ENCODE measurements at places on chromosomes 2 and 18.

DNA sequence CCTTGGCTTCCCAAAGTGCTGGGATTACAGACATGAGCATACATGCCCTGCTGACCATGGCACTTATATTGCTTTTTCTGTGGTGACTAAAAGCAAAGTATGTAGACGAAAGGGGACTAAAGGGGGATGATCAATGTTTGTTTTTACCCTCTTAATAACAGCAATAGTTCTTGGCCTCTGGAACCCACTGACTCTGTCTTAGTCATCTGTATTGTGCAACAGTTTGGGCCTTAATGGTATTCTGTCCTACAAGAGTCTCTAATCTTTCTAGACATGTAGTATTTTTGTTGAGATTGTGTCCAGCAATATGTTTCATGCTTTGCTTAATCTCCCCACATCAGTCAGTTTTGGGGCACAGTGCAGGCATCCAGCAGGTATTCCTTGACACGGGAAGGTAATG, 359.9 kb upstream of the FANCL start:
- DNase-seq: no peak

DNA sequence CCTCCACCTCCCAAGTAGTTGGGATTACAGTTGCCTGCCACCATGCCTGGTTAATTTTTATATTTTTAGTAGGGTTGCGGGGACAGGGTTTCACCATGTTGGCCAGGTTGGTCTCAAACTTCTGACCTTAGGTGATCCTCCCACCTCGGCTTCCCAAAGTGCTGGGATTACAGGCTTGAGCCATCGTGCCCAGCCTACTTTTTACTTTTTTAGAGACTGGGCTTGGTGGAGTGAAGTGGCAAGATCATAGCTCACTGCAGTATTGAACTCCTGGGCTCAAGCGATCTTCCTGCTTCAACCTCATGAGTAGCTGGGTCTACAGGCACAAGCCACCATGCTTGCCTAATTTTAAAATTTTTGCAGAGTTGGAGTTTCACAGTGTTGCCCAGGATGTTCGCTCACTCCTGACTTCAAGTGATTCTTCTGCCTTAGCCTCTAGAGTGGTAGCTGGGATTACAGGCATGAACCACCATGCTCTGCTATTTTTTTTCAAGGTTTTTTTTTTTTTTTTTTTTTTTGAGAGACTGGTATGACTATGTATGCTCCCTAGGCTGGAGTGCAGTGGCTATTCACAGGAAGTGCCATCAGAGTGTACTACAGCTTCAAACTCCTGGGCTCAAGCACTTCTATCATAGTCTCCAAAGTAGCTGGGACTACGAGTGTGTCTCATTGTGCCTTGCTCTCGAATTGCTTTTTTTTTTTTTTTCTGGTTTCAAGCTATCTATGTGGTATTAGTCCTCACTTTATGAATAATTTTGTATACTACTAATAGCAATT, 11.9 kb downstream of the MSH2 start:
- DNase-seq: no peak

DNA sequence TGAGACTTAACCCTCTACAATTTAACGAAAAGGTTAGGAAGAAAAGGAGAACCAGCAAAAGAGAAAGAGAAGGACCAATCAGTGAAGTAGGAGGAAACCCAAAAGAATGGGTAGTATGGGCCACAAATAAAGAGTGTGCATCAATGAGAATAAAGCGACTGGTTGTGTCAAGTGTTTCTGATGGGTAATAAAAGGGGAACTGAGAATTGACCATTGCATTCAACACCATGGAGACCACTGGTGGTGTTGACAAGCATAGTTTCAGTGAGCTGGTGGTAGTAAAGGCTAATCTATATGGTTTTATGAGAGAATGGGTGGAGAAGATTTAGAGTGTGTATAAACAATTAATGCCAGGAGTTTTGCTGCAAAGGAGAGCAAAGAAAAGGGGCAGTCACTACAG, 75.4 kb downstream of the CSRNP3 start:
- no peak for DNase-seq

DNA sequence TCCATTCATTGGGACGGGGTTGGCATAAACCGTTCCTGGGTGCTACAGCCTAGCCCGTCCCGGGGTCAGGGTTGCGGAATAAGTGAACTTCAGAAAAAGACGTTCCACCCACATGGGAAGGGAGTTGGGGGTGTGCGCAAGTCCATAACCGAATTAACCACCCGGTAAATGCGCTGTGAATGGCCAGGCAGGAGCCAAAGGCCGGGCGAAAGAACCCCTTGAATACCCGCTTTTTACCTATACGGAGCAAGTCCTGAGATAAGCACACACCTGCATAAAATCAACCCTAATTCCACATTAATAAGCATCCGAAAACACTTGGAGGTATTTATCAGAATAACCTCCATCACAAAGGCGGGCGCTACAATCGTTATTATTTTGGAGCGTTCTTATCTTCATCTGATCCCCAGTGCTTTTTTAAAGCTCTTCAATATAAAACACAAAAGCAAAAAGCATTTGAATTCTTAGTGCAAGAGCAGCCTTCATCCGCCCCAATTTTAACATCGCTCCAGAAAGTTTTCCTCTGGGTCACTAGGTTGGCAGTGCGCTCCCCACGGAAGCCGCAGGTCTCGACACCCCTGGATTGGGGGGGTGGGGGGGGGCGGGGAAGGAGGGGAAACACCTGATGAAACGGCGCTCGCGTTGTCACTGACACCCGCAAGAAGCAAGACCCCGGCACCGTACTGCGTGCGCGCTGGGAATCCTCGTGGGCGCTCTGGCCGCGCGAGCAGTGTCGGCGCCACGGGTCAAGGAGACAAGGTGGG, 1.2 kb downstream of the SATB2 start:
- no peak for DNase-seq

GRCh38 chr18:11570769-11571412, 38.5 kb upstream of the SLC35G4 start:
- no peak for DNase-seq

DNA sequence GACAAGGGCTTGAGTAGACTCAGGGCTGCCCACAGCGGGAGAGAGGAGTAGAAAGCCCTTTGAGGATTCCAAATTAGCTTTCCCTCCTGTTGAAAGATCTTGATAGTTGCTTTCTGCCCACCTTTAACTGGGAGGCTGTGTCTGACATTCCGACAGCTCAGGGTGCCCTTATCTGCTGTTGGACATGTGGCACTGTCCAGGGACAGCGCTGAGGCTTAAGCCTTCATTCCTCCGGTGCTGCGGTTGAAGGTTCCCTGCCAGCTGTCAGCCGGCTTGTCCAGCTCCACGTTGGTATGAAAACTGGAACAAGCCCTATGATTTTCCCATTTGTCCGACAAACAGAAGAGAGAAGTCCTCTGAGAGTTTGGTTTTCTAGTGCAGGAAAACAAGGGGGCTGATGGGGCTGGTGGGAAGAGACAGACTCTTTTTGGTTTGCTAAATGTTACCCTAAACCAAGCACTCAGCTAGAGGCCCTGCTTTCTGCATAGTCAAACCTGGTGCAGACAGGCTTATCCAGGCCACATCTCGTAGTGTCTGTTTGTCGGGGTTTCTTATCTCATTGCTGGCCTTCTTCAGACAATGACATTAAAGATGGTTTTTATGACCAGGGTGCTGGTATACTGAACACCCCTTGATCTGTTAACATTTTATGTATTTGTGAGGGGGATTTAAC, 24.5 kb downstream of the GREB1 start:
- DNase-seq: no peak

GRCh38 chr2:134260713-134261112, 6.8 kb downstream of the MGAT5 start:
- DNase-seq: no peak

DNA sequence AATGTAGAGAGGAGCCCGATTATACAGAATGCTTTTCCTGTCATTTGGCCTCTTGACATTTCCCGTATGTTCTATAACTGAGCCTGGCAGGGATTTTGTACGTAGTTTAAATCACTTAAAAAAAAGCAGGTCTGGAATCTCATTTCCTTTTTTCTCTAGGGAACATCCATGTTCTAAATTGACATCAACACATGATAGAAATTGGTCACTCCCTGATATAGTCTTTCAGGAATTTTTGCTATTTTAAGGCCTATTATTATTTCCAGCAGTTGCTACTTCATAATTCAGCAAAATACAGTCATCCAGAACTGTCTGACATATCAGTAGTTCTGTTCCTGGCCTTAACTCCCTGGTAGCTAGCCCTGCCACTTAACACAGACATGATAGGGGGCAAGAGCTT, 565.7 kb upstream of the ZEB2 start:
- DNase-seq: no peak

DNA sequence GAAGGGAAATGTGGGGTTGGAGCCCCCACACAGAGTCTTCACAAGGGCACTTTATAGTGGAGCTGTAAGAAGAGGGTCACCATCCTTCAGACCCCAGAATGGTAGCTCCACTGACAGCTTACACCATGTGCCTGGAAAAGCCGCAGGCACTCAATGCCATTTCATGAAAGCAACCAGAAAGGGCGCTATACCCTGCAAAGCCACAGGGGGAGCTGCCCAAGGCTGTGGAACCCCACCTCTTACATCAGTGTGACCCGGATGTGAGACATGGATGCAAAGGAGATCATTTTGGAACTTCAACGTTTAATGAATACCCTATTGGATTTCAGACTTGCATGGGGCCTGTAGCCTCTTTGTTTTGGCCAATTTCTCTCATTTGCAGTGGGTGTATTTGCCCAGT, 694.7 kb downstream of the CBLN2 start:
- DNase-seq: no peak

DNA sequence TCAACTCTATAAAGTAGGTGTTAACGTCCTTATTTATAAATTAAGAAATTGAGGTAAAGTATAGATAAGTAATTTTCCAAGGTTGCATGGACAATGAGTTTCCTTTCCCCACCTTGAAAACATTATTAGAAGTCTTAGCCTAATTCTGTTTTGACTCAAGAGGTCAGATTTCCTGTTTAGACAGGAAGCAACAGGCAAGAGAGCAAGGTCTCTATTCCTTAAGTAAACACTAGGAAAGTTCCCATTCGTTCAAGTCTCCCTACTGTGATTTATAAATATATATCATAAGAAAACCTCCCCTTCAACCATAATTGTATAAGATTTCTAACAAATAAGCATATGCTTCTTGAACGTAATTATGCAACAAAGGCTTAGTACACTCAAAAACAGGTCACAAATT, 40.3 kb downstream of the CLASP1 start:
- no peak for DNase-seq

DNA sequence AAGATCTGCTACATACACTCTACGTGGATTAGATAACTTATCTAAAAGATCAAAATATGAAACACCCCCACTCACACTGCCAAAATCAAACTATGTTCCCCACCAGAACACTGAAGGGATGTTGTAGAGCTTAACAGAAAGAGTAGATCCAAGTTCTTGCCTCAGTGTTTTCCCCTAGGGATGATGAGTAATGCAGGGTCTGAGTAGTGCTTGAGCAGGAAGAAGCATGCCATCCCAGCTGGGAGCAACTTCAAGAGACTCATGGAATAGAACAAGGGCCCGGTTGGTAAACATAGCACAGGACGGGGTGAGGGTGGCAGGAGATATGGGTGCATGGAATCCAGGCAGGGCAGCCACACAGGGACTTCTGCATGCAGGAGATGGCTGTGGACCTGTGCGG, 74.3 kb downstream of the SNTG2 start:
- no peak for DNase-seq

GRCh38 chr2:25797620-25798488, 80.4 kb downstream of the ASXL2 start:
- DNase-seq: peak; percentile 27

GRCh38 chr18:80157708-80158343, 48.8 kb downstream of the ADNP2 start:
- DNase-seq: peak; percentile 58

DNA sequence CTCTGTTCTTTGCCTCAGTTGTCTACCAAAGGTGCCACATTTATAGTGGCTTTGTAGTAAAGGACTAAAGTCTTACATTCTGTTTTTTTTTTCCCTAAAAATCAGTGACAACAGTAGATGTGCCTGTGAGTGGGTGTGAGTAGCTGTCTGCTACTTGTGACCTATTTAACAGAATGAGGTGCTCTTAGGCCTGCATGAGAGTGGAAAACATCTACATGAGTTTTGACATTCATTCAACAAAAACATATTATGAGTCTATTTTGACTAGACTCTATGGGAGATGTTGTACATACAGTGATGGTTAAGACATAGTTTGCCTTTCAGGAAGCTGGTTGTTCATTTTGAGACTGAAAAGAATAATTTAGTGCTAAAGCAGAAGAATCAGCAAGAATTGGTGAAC, 36.7 kb downstream of the IL1R2 start:
- no peak for DNase-seq

DNA sequence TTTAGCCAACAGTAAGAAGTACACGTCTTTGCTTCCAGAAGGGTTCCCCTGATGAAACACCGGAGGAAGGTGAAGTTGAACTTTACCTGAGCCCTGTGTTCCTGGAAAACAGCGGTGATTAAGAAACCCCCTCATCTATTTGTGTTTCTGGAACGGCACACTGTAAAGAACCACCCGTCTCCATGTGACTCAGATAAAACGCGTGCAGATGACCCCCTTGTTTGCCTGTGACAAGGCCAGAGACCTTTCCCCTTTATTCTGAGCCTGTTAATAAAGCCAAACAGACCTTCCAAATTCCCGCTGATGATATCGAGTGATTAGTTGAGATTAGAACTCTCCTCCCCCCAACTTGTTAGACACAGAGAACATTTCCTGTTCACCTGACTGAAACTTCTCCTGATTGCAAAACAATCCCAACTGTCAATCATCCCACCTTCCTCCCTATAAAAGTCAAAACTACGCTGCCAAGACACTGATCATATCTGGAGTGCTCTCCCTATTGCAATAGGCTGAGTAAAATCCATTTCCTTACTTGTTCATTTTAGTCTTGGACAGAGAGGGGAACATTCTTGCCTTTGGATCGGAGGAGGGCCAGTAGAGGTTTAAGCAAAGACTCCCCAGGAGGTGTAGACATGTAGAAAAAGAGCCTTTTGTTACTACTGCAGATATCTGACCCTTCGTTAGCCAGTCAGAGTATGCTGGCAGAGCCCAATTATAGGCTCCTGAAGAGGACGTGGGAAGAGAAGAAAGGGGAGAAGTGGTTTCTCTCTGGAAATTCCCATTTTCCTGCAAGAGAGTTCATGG, 914 bp upstream of the IWS1 start:
- no peak for DNase-seq

DNA sequence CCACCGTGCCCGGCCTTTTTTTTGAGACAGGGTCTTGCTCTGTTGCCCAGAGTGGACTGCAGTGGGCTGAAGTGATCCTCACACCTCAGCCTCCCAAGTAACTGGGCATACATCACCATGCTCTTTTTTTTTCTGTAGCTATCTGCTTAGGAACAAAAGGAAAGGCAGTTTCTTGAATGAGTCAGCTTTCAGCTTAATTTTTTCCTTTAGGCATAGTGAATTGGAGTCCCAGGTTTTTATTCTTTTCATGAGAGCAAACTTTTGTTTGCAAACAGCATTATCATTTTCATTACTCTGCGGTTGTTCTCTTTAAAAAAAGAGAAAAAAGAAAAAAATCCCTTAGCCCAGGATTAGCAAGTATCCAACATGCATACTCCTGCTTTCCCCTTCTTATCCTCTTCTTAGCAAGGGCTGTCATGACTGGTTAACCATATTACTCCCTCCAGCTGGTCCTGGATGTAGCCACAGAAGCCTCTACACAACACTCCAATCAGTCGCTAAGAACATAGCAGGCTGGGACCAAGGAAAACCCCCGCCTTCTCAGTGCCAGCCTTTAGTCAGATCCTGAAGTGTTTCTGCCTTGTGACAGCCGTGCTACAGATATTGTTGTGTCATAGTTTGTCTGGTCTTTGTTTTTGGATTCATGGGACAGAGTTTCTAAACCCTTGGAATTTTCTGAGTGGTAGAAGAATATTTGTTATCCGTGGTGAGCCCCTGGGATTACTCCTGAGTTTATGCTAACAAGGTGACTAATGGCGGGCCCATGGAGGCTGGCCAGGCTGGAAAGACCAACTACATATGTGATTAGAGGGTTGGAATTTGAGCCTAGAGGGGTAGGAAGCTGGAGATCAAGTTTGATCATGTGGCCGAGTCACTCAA, 23.3 kb upstream of the ST3GAL5 start:
- no peak for DNase-seq
